ENCODE measurements at places on chromosomes 5 and 9. TPM values are rescaled to one million over a fixed set of nuclear protein-coding genes. Genes with fewer than 3 reads are reported as not detected.

DNA sequence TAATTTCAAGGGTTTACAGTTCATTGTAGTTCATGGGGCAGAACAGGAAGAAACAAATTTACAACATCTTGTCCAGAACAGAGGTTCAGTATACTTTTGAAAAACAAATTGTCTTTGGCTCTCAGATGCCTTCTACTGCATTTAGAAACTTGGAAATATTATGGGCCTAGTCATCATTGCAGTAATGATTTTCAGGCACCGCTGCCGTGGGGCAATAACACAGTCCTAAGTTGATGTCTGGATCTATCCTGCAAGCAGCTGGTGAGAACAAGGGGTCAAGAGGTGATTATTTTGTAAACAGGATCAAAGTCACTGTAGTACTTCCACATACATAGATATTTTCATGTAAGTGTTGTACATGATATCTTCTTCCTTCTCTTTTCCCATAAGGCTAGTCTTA lies 82.5 kb upstream of the CAST start:
- no peak for DNase-seq

DNA sequence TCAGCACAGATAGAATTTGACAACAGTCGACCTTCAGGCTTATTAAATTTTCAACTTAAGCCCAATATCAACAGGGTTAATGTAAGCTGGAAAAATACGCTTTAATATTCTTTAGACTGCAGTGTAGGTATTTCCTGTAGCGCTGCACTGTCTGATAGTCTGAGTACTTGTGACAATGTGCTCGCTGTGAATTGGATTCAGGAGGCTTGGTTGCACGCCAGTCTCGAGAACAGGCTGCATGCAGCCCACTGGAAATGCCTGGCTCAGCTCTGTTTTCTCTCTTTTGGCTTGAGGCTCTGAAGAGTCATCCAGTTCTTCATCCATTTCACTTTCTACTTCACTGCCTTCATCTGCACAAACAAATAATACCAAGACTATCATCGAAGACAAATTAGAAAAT lies 300.9 kb downstream of the RFX3 start:
- DNase-seq = peak; percentile 73

- DNase-seq = no peak
Measured at GRCh38 chr9:95435074-95435728, 81.6 kb downstream of the PTCH1 start.

DNA sequence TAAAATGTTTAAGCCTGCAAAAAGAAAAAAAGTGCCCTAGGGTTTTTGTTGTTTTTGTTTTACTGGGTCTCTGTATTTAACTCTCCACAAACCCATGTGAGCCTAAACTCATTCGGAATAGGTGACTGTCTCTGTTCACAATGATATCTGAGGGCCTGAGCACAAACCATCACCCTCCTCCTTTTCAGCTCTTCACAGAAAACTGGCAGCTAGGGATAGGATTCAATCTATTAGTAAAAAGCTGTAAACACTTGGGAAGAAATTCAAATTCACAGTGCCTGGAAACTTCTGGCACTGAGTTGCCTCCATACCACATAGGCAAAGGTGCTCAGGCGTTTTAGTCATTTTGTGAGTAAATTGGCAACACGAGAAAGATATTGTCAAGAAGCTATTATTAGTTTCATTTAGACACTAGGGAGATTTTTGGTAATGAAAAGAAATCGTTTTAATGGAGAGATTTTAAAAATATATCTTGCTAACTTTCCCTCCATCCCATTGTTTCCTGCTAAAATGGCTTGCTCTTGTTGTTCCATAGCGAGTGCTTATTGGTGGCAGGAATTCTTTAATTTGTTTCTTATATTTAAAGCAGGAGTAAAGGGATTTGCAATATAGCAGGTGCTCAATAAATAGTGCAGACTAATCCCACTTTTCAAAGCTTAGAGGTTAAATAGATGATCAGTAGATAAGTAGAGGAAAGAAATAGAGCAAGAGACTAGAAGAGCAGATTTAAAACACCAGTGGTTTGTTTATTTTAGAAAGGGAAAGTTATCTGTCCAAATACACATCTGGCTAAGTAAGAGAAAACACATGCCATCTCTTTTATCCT lies 9.7 kb downstream of the FOXD1 start:
- no peak for DNase-seq

- peak; percentile 78 for DNase-seq
Measured at GRCh38 chr5:128466554-128466953, 71.5 kb downstream of the FBN2 start.

GRCh38 chr9:132858751-132859150 lies 19.3 kb downstream of the AK8 start:
- peak; percentile 41 for DNase-seq

GRCh38 chr5:146703899-146704298 lies 174.7 kb downstream of the PPP2R2B start:
- DNase-seq = no peak

DNA sequence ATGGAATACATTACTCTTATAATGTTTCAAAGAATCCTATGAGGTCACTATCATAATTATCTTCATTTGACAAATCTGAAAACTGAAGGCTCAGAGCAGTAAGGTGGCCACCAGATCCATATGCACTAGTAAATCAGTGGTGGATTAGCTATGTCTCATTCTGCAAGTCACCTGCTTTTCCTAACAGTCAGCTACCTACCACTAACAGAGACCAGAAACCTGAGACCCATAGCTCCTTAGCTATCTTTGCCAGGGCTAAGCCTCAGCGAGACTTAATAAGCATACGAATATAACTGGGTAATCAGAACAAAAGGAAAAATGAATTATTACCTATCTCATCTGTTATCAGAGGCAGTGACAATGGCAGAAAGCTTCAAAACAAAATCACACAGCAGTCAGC lies 118.7 kb downstream of the AUH start:
- DNase-seq = no peak

DNA sequence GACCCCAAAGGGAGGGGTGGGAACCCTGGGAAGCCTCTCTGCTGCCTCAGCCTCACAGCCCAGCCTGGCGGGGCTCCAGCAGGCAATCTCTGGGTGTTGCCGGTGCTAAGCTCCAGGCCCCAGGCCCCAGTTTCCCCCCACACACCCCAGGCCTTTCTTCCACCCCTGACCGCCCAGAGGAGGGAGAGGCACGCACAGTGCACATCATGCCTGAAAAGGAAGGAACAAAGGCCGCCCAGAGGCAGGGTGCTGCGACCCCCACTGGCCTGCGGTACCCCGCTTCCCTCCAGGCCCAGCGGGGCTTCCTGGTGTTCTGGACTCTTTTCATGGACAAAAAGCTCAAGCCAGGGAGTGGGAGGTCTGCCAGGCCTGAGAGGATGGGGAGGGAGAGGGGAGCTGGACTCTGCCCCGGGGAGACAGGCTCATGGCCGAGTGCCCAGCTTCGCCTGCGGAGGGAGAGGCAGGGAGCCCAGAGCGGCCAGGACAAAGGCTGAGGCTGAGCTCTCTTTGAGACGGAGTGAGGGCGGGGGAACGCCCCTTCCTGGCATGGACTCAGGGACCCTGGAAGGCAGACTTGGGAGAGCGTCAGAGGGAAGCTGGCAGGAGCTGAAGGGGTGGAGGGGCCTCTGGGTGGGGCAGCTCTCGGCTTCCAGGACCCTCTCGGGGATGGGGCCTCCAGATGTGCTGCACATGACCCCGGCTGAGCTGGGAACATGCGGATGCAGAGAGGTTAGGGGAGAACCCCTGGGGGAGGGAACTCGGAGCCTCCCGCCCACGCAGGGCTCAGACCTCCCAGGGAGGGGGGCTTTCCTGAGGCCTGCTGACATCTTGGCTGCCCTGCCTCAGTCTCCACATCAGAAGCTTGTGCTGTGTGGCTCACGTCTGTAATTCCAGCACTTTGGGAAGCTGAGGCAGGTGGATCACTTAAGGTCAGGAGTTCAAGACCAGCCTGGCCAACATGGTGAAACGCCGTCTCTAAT lies 1.8 kb upstream of the ENTPD2 start:
- DNase-seq = peak; percentile 83

DNA sequence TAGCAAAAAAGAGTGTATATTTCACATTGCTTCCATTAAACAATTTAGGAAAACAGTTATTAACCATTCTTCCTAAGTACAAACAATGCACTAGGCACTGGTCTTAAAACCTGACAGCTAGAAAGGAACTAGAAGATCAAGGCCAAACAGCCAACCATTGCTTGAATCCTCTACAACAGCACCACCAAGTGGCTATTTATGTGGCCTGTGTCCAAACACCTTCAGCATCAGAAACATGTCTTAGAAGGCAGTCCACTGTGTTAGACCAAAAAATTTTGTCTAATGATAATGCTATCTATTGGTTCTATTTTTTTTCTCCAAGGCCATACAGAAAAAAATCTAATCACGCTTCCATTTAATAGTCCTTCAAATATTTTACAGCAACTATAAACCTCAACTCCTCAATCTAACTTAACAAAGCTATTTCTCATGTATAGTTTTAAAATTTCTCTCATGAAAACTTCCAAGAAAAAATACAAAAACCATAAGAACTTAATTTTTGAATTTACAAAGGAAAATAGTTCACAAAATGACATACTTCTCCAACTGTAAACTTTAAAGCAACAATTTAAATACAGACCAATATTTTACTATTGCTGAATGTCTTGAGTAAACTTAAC lies 36.1 kb downstream of the CAAP1 start:
- no peak for DNase-seq

DNA sequence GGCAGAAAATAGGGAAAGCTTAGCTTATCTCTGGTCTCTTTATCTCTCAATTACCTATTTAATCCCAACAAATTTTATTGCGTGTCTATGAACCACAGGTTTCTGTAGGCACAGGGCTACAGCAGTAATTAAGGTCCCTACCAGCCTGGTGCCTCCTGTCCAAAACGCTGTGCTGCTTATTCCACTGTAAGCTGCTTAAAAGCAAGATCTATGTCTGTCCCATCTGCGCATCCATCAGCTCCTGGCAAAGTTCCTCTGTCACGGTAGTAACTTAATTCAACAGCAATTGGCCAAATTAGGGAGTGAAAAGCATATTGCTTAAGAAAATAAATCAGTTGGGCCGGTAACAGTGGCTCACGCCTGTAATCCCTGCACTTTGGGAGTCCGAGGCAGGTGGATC lies 235.8 kb upstream of the VLDLR start:
- no peak for DNase-seq

DNA sequence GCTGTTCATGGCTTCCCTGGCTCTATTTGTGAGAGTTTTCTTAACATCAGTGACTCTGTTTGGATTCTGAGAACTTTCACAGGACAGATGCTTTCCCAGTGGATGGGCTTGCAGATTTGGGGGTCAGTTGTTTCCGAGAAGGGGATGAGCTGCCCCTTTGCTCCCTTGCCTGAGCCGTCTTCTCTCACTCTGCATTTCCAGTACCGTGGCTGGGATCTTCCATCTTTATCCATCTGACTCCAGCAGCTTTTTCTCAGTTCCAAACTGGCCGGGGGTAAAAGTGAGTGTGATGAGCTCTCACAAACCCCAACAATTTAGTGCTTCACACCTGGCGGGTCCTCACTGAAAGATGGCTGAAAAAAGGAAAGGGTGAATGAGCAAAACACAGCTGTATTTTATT lies 79.1 kb downstream of the TENT4A start:
- no peak for DNase-seq

GRCh38 chr9:37491939-37492338 lies 6.2 kb downstream of the POLR1E start:
- DNase-seq = no peak

- DNase-seq = no peak
Measured at GRCh38 chr5:158812408-158812807, 287.3 kb downstream of the EBF1 start.

DNA sequence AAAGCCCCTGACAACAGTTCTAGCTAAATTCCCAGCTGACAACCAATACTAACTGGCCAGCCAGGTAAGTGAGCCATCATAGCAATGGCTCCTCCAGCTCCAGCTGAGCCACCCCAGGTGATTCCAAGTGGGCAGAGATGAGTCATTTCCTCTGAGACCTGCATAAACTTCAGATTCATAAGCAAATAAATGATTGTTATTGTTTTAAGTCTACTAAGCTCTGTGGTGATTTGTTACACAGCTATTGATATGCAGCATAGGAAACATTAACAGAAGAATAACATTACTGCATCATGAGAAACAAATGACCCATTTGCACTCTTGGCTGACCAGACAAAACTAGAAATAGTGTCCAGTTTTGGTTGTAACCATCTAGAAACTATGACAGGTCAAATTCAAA lies 60.3 kb downstream of the TTC39B start:
- no peak for DNase-seq

- no peak for DNase-seq
Measured at GRCh38 chr5:96381526-96381925, 51.5 kb downstream of the PCSK1 start.

GRCh38 chr5:33228149-33228548 lies 212.6 kb upstream of the TARS1 start:
- no peak for DNase-seq

DNA sequence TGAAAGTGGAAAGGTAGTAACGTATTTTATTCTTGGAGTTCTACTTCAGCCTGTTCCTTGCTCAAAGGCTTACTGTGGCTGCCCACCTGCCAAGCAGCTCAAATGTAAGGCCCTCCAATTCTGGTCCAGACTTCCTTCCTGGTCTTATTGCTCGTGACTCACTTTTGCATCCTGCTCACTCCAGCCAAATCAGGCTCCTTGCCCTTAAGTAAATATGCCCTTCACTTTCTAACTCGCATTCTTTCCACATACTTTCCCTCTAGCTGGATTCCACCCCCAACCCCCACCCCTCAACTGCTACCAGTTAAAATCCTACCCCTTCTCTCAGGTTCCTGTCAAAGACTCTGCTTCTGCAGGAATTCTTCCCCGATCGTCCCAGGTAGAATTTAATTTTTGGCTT lies 96.6 kb downstream of the GALNT10 start:
- no peak for DNase-seq

DNA sequence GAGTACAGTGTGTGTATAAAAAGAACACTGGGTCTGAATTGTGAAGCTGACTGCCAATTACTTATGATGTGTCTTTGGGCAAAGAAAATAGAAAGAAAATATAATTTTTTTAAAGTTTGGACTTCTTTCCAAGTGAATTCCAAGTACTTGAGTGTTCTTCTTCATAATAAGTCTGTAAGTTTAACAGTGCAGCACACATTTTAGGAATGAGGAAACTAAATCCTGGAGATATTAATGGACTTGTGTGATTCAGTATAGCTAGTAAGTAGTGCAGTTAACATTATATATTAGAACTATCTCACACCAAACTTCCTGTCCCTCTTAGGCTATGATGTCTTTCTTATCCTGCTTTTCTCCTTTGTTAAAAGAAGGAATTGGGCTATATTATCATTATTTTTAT lies 1953.8 kb downstream of the MAT2B start:
- no peak for DNase-seq

Gene WDR36
- polyA plus RNA-seq = 15.3 TPM

Gene FGF10
- polyA plus RNA-seq = 4.9 TPM

Gene DBH
- polyA plus RNA-seq = 0.54 TPM

Gene RNF183
- not detected for polyA plus RNA-seq

Gene ANKRD34B
- polyA plus RNA-seq = 0.08 TPM

Gene CORO2A
- polyA plus RNA-seq = 0.37 TPM

Gene TAF11L10
- not detected for polyA plus RNA-seq
